Right lobe of liver (tissue), 6 donors: ENCODE measurements at places on chromosomes 5 and 9.

- DNase-seq = no peak
These were observed 71.3 kb downstream of the RASEF start for GRCh38 chr9:82991671-82992070.

DNA sequence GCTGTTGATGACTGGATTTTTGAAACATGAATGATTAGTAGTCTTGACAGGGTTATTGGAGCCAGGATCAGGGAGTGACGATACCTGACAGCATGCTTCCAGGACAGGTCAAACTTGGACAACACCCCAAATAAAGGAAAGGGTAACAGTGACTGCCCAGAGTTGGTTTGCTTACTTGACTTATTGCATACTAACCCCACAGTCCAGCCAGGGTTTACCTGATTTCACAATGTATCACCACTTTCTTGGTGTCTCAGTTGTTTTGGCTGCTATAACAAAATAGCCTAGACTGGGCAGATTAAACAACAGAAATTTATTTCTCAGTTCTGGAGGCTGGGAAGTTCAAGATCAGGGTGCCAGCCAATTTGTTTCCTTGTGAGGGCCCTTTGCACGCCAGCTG lies 301.0 kb upstream of the VLDLR start:
- no peak for DNase-seq

GRCh38 chr5:77844373-77844622 lies 68.2 kb upstream of the TBCA start:
- no peak for DNase-seq

DNA sequence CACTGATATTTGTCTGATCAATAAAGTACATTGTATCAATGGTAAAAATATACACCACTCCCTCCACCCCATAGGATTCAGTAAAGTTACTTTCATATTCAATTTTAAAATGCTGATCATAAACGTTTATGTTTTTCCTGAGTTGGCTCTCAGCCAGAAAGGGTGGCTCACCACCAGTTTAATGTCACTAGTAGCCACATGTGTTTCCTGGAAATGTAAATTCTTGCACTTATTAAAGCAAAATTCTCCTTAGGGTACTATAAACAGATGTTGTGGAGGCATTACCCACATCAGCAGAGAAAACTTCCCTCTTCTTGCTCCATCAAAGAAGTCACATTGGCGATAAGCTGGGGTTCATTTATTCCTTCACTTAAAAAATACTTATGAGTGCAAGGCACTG lies 210.3 kb downstream of the SREK1 start:
- DNase-seq = no peak

DNA sequence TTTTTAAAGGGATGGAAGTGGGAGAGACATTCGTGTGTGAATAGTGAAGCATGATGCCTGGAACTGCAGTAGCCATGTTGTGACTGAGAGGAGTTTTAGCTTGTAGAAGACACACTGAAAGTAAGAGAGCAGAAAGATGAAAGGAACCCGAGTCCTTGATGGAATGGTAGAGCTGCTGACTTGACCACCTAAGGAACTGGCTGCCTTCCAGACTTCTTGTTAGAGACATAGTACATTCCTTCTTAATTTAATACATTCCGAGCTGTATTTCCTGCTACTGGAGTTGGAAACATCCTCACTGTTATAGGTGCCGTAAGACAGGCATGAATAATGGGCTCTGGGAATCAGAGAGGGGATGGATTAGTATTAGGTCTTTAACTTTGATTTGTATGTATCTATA lies 7.4 kb downstream of the CER1 start:
- DNase-seq = no peak

- DNase-seq = no peak
These were observed 7.0 kb upstream of the DCTN4 start for GRCh38 chr5:150765799-150766169.

- no peak for DNase-seq
These were observed 1022.3 kb upstream of the WWC1 start for GRCh38 chr5:167269146-167269545.

GRCh38 chr5:170151097-170151831 lies 45.6 kb downstream of the FOXI1 start:
- DNase-seq = no peak

- DNase-seq = no peak
These were observed 38.9 kb downstream of the SLC22A5 start for GRCh38 chr5:132408456-132408855.

- no peak for DNase-seq
These were observed 15.9 kb upstream of the RPL26L1 start for GRCh38 chr5:172943283-172943841.

- peak; percentile 93 for DNase-seq
These were observed at the start of gene FBP1 for GRCh38 chr9:94639061-94639998. TSS of gene FBP1 (minus strand) at chr9:94639518. CDS start at chr9:94639310, 208 bp downstream.

- DNase-seq = no peak
These were observed 270.2 kb downstream of the SLF1 start for GRCh38 chr5:94888674-94889073.

DNA sequence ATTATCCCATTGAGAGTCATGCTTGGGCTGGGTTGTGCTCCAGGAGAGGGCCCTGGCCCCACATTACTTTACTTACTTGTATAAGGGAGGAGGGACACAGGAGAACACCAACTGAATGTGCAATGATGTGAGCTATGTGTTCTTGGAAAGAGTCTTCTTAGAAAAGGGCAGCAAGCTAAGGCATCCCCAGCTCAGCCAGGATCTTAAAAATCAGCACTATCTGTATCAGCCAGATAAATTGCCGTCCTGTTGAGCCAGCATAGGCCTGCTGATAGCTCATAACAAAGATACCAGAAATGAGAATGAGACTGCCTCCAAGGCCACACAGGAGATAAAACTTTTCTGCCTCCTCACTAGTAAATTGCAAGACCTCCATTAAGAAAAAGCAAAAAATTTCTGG lies 357.5 kb downstream of the CAAP1 start:
- DNase-seq = no peak

GRCh38 chr5:155651-156410 lies 35.5 kb upstream of the LRRC14B start:
- no peak for DNase-seq

DNA sequence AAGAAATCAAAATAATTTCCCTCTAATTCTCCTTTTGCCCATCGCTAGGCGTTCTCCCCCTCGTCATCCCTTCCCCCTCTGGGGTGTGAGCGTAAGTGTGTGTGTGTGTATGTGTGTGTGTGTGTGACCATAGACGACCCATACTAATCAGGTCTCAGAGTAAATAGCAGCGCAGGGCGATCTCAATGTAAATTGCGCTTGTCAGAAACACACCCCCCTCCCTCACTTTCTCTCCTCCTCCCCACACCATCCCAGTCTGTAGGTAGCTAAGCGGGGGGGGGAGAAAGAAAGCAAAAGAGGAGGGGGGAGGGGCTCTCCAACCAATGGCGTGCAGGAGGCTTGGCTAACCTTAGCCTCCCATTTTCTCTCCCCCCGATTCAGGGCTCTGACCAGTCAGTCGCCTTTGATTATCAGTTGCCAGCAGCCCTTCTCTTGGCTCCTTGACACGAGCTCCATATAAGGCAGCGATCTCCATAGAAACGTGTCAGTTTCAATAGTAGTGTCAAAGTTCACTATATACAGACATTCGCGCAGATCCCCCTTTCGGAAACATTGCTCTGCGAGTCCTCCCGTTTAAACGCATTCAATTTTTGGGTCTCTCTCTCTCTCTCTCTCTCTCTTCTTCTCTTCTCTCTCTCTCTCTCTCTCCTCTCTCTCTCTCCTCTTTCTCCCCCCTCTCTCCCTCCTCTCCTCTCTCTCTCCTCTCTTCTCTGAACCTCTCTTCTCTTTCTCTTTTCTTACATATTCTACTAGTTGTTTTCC lies at the start of gene NR2F1:
TSS of gene NR2F1 (plus strand) at position 546 of the 762 bp plus-strand sequence. CDS start 1,802 bp downstream, outside the sequence.
- DNase-seq = peak; percentile 61

DNA sequence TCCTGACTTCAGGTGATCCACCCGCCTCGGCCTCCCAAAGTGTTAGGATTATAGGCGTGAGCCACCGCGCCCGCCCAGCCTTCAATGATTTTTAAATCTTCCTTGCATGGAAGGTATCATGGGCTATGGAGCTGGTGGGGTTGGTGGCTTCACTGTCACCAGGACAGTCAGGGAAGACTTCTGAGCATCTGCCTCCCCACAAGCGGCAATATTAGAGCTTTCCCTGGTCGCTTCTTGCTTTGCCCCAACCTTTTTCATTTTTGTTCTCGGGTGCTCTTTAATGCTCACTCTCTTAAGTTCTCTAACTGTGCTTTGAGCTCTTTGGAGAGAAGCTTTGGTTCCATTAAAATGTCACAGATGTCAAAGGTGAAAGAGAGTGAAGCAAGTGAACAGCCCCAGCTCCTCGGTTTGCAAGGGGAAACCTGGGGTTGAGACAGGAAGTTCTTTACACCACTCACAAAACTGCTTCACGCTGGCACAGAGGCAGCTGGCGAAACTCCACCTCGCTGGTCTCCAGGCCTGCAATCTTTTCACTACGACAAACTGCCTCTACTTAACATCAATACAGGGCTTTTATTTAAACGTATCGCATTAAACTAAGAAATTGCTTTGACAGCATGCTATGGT lies 142.5 kb upstream of the RETREG1 start:
- no peak for DNase-seq

- DNase-seq = no peak
These were observed 51.0 kb downstream of the JADE2 start for GRCh38 chr5:134576386-134577021.
